ENCODE measurements at places on chromosomes 16 and 17.

DNA sequence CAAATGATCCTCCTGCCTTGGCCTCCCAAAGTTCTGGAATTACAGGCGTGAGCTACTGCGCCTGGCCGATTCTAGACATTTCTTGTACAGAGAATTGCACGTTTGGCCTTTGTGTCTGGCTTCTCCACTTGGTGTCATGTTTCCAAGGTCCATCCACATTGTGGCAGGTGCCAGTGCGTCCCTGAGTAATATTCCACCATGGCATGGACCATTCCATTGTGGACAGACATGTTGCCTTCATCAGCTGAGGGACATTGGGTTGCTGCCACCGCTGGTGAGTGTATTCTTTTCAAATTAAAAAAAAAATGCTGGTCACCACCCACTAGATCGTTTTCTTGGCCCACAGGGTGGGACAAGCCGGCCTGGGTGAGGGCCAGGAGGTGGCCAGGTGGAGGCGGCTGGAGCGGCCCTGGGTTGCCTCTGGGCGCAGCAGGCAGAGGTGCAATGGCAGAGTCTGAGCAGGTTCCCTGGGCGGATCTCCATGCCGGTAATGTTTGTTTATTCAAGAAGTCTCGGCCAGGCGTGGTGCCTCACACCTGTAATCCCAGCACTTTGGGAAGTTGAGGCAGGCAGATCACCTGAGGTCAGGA is 274.1 kb downstream of the SEC14L1 start:
- DNase-seq: no peak

DNA sequence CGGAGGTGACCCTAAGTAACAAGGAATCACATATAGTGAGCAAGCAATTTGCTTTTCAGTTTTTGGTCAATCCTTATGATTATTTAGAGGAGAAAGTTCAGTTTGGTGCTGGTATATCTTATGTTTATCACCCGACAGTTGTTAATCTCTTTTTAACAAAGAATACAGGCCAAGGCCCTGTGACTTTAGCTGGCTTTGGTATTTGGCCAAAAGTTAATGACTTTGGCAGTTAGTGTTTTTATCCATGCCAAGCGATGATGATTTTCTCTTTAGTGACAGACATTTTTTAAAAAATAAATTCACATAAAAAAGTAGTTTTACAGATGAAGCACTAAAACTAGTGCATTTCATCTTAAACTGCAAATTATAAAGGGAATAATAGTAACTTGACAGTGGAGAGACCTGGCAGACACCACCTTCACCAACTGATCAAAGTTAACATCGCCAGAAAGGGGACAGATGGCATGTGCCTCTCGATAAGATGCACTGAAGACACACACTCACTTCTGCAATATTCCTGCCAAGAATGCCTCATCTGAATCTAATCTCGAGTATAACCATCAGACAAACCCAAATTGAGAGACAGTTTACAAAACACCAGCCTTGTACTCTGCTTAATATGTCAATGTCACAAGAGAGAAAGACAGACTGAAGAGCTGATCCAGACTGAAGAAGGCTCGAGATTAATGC is 6.9 kb downstream of the DEXI start:
- no peak for DNase-seq

DNA sequence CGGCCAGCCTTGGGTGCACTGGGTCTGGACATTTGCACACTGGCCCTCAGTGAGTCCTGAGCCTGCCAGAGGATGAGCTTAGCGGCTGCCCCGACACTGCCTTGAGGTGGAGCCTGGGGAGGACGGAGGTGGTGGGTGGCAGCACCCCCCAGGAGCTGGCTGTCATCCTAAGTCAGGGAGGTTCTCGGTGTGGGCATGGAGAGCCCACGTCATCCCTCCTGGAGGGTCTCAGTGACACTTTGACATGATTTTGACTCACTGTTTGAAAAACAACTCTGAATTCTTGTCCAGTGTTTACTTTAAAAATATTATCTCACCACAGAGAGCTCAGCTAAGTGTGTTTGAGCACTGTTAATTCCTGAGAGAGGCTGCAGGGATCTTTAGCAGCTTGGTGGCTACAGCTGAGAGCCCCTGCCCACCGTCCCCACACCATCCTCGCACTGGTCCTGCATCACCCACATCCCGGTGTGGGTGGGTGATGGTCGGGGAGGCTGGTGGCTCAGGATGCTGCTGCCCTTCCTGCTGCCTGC is 63.1 kb downstream of the BANP start:
- DNase-seq: no peak

DNA sequence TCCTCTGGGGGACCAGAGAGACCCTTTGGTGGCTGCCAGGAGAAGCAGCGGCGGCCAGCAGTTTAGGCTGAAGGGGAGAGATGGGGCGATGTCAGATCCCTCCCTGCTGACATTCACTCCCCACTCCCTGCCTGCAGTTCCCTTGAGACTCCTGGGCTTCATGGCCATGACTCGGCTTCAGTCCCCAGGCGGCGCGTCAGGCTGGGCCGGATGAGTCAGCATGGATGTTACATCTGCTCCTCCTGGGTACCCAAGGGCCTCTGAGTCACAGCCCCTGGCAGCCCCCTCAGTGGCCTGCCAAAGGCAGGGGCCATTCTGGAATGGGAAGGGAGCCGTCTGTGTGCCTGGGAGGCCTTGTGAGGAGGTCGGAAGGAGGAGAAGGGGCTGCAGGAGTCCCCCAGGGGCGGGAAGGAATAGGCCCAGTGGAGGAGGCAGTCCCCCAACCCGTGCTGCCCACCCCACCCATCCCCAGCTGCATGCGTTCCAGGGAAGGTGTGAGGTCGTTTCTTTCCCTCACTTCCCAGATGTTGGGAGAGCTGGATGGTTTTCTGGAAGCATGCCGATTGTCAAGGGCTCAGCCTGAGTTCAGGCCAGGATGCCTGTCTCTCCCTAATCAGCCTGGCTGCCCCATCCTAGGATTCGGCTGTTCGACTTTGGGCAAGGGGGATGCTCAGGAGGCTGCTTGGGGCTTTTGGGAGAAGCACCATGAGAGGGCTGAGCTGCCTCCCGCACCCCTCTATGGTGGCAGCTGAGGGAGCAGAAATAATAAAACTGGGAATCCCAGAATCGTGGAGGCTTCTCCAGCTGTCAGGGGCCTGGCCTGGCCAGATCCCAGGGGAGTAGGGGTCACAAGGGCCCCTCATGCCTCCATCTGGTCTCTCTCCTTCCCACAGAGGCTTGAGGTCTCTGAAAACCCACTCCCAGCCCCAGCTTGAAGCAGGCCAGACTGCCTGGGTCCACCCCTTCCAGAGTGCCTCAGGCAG is 9.7 kb downstream of the RHBDL3 start:
- peak; percentile 71 for DNase-seq

DNA sequence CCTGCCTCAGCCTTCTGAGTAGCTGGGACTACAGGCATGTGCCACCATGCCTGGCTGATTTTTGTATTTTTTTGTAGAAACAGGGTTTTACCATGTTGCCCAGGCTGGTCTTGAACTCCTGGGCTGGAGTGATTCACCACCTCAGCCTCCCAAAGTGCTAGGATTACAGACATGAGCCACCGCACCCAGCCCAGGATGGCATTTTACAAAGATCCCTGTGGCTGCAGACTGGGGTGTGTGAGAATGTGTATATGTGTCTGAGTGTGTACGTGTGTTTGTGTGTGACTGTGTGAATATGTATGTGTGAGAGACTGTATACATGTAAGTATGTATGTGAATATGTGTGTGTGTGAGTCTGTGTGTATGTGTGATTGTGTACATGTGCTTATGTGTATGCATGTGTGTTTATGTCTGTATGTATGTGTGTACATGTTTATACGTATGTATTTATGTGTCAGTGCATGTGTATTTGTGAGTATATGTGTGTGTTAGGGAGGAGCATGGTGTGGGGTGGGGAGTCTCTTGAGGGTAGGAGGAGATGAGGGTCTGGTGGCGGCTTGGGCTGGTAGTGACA is 17.0 kb downstream of the RPTOR start:
- DNase-seq: no peak

DNA sequence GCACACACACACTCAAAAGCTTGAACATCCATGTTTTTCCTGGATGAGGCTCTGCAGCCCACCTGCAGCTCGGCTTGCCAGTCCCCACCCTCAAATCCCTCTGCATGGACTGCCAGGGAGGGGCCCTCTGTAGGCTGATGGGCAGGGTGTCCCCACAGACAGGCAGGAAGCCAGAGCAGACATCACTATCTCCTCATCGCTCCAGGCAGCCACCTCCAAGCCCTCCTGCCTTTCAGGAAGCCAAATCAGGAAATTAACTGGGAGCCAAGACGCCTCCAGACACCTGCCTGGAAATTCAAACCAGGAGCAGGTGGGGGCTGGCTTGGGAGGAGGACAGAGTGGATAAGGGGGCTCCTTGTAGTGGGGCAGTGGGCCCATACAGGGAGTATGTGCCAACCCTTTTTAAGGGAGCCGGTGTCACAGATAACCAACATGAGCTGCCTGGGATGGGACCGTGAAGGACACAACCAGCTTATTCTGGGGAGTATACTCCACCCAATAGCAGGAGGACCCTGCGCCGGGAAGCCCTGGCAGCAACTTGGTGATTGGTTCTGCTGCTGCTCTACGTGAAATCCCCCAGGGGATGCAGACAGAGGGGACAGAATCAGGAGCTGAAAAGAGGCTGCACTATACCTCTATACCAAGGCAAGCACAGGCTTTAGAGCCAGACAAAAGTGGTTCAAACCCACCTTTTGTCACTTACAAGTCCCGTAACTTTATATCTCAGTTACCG is 139.1 kb downstream of the CCT6B start:
- DNase-seq: no peak

DNA sequence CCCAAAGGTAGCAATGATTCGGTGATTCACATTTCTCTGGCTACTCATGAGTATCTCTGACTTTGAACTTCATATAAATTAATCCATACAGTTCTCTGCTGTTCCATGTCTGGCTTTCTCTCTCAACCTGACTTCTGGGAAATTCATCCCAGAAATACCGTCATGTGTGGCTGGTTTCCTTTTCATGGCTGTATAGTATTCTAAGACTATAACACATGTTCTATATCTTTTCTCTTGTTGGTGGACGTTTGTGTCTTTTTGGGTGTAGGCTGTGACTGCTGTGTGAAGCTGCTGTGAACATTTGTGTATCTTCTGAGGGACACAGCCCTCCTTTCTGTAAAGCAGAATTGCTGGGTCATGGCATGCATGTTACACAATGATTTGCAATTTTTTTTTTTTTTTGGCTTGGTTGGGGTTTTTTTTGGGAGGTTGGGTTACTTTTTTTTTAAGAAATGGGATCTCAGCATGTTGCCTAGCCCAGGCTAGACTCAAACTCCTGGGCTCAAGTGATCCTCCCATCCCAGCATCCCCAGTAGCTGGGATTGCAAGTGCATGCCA is 6.3 kb downstream of the TTYH2 start:
- DNase-seq: peak; percentile 45

- peak; percentile 42 for DNase-seq
Measured at GRCh38 chr16:16143038-16143763, 80.1 kb downstream of the ABCC6 start.

DNA sequence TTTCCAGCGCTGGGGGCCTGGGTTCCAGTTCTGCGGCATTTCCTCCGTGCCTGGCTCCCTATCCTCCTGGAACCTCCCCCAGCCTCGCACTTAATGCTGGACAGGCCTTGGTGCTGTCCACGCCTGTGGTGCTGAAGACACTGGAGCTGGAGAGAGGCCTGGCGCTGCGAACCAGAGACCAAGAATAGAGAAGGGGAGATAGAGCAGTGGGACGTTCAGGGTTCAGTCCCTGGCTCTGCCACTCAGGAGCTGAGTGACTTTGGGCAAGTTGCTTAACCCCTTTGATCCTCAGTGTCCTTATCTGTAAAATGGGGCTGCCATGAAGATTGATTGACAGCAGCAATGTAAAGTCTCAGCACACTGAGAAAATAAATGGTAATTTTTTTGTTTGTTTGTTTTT is 11.9 kb downstream of the SBK1 start:
- no peak for DNase-seq

DNA sequence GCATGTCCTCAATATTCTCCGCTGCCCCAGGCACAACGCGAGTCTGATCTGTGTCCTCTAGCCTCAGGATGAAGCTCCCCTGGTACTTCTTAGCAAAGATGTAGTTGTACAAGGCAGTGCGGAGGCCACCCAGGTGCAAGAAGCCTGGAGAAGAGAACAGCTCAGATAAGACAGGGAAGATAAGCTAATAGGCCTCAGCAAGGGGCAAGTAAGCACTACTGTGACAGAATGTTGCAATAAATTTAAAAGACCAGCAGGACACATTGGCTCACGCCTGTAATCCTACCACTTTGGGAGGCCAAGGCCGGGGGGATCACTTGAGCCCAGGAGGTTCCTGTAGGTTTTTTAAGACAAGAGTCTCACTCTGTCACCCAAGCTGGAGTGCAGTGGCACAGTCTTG is 5.0 kb downstream of the EARS2 start:
- no peak for DNase-seq

DNA sequence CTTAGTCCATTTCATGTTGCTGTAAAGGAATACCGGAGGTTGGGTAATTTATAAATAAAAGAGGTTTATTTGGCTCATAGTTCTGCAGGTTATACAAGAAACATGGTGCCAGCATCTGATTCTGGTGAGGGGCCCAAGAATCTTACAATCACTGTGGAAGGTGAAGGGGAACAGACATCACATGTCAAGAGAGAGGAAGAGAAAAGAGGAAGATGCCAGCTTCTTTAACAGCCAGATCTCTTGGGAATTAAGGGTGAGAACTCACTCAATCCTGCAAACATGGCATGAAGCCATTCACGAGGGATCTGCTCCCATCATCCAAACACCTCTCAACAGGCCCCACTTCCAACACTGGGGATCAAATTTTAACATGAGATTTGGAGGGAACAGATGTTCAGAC is 49.5 kb downstream of the BMERB1 start:
- DNase-seq: peak; percentile 22

- no peak for DNase-seq
Measured at GRCh38 chr17:13107676-13108235, 89.9 kb upstream of the ELAC2 start.

- DNase-seq: no peak
Measured at GRCh38 chr16:695355-696089, 5.3 kb upstream of the WDR24 start.

DNA sequence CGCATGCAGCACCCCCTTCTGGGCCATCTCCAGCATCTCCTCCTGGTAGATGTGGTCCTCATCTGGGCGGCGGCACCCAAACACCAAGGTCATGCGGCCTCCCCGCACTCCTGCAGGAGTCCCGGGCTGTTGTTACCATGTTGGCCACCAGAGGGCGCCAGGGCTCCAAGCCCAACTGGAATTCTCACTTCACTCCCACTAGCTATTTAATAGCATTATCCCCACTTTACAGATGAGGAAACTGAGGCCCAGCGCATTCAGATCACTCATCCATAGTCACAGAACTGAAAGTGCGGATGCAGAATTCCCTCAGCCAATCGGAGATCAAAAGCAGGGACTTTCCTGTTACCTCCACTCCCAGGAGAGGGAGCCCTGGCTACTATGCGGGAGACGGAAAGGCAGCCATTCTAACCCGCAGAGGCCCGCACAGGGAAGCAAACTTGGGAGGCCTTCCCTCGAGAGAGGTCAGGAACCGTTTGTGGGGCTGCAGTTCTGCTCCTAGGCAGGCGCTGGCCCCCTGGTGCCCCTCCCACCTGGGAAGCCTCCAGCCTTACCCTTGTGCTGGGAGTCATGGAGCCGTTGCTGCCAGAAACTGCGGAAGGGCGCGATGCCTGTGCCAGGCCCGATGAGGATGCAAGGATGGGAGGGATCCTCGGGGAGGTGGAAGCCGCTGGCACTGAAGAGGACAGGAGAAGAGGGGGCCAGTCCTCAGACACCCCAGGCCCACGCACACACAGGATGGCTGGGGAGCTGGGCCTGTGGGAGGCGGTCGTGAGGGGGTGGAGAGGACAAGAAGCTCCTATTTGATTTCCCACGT is 40.1 kb downstream of the NOS2 start:
- peak; percentile 49 for DNase-seq

- no peak for DNase-seq
Measured at GRCh38 chr16:77090062-77090461, 100.9 kb upstream of the MON1B start.
